ENCODE measurements at places on chromosomes 3 and 15.

- no peak for DNase-seq
Measured at GRCh38 chr3:24264011-24264410, 230.6 kb downstream of the THRB start.

GRCh38 chr3:49535971-49536874, 18.1 kb upstream of the BSN start:
- no peak for DNase-seq

DNA sequence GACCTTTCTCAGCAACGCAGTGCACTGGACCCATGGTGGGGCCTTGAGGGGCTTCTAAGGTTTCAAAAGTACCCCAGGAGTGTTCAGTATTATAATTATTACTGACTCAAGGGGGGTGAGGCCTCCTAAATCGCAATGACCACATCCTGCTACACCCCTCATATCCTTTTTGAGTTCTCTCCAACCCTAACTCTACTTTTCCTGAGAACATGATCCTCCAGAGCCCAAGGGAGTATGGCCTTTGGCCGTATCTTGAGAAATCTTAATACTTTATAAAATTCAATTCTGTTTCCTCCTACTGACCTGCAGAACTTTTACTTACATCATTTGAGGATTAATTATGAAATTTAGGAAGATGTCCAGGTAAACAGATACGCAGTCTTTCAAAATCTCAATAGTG, 30.4 kb upstream of the RARRES1 start:
- DNase-seq: no peak

DNA sequence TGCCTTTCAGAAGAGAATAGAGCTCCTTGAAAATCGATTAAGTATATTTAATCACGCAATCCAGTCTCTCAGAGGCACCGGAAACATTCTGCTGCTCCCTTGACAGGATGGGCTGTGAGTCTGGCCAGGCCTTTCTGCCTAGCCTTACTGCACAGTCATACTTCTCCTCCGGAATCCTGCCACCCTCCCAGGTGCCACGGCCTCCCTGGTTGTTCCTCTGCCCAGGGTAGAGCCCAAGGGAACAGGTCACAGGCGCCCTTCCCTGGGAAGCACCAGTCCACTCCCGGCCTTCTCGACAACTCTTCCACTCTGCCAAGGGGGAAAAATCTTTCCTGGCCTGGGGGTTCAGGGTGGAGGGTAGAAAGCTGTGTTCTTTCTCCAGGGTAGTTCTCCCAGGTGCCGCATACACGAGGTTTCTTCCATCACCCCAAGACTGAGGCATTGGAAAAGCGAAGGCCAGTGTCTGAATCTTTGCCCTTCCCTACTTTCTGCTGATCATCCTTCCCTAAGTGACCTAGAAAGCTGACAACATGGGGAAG, 17.4 kb upstream of the SYNM start:
- no peak for DNase-seq

DNA sequence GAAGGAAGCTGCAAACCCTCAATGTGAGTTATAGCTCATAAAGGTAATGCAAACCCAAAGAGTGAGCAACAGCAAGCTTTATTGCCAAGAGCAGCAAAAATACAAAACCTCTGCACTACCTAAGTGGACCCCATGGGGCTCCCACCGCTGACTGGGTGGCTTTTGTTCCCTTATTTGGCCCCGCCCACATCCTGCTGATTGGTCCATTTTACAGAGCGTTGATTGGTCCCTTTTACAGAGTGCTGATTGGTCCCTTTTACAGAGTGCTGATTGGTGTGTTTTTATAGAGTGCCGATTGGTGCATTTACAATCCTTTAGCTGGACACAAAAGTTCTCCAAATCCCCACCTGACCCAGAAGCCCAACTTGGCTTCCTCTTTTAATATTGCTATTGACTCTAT, 154.5 kb upstream of the NSMCE3 start:
- no peak for DNase-seq

GRCh38 chr15:69624155-69624520, 171.5 kb downstream of the RPLP1 start:
- DNase-seq: no peak

GRCh38 chr3:113231827-113232253, 20.5 kb downstream of the BOC start:
- peak; percentile 70 for DNase-seq

- no peak for DNase-seq
Measured at GRCh38 chr3:82084824-82085223, 323.4 kb upstream of the GBE1 start.

GRCh38 chr3:42070089-42070488, 21.1 kb upstream of the TRAK1 start:
- DNase-seq: no peak

DNA sequence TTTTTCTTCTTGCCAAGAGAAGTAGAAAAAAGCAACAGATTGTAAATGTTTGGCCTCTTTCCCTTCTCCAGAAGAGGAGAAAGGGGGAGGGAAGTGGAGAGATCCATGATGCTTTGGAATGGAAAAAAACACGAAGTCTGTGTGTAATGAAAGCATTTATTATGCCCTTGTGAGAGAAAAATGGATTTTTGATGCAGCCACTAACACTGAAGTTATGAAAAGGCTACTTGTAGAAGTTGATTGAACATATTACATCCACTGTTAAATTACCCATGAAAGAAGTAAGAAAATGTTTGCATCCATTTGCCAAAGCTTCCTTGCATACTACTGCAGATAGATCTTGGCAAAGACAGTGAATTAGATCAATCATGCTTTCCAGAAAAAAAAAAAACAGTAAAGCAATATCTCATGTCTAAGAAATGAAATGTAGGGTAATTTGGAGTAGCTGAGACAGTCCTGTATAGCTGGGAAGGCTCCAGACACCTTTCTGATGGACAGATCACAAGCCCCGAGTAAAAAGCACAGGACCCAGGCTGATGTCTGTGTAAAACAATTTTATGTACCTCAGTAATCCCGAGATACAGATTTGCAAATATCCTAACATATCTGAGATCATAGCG, 295.5 kb downstream of the PLOD2 start:
- peak; percentile 42 for DNase-seq

DNA sequence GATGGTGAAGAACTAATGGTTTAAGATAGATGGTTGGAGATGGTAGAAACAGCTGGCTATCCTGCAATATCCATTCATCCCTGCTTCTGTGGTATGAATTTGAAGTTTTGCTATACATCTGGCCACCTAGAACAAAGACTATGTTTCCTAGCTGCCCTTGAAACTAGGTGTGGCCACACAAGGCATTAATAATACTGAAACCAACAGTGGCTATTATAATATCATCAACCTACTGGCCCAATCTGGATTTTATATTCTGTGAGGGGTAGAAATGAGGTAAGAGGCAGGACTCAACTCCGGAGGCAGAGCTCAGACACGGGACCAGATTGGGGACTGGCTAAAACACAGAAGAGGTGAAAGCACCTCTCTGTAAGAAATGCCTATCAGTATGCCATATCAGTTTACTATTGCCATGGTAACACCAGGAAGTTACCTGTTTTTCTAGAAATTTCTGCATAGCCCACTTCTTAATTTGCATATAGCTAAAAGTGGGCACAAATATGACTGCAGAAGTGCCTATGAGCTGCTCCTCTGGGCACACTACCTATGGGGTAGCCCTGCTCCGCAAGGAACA, 8.4 kb downstream of the IFT80 start:
- no peak for DNase-seq

DNA sequence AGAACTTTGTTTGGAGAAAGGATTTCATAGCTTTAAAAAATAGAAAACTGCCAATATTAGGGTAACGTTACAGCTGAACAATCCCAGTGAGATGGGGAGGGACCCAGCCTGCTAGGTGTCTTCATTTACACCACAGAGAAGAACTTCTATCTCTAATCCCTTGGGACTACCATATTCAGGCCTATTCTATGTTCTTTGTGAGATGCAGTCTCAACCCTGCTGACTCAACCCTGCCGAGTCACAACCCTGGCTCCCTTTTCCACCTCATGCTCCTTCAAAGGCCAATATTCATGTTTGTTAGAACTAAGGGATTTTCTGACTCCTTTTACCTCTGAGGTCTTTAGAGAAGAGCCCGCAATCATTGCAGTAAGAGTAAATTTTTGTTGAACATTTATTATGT, 350.5 kb downstream of the EPHB1 start:
- no peak for DNase-seq

DNA sequence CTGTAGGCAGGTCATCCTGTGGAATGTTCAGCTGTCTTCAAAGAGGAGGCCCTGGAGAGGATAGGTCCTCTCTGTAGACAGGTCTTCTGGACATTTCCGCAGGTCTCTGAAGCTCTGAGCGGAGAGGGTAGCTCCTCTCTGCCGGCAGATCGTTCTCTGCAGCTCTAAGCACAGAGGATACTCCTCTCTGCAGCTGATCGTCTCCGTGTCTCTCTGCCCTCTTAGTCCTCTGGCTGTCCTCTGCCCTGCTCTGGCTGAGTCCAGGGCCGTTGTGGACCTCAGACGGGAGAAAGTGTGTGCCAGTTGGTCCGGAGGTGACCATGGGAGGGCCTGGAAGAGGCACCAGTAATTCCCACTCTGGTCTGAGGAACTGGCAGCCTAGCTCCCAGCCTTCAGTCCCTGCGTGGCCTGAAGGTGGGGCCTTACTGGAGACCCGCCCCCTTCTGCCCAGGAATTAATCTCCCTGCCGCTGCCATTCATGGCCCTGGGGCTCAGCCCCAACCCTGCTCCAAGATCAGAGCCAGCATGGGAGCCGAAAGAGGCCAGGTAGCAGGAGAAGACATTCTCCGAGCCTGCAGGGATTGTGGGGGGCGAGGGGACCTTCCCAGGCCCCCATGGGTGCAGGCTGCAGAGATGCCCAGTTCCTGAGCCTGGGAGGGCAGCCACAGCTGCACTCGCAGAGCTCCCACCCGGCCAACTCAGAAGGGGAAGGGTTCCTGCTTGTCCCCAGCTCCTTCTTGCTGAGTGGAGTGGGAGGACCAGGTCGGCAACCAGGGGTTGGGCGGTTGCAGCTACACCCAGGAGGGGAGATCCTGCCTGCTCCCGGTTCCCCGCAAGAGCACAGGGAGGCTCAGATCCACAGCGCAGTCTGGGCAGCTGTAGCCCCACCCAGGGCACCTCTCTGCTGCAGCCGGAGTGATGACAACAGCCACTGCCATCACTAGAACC, 488.7 kb downstream of the RSL24D1 start:
- no peak for DNase-seq

- no peak for DNase-seq
Measured at GRCh38 chr3:176208283-176208682, 989.0 kb downstream of the TBL1XR1 start.

GRCh38 chr3:37833302-37834186, 28.1 kb upstream of the CTDSPL start:
- no peak for DNase-seq

DNA sequence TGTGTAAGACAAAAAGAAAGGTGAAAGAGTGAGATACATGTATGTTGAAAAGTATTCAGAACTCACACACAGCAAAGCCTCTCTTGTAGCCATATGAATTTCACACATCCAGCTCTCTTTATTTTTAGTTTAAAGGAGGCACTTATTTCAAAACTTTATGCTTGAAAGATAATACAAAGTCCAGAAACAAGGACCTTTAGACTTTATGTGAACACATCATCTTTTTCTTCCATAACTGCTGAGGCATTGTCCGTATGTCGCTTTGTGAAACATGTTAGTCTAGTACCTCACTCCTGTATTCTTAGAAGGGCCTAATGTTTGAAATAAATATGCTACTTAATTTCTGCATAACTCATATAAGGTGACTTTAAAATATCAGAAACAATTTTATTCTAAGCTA, 763.4 kb downstream of the GBE1 start:
- no peak for DNase-seq

DNA sequence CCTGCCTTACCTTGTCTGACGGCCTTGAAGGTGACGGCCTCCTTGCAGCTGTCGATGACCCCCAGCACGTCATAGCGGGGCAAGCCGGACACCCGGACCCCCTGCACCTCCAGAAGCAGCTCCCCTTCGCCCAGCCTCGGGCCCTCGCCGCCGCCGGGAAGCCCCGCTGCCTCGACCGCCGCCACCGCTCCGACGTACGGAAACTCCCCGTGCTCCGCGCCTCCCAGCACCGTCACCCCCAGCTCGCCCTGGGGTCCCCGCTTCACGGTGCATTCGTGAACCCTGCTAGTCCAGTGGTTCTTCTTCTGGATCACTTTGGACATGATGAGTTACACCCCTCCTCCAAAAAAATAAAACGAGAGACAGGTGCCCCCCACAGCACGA, 740 bp downstream of the MAGI1 start:
- DNase-seq: no peak

- DNase-seq: peak; percentile 58
Measured at GRCh38 chr3:24591661-24592555, 97.3 kb upstream of the THRB start.

GRCh38 chr3:114850898-114851297, 296.2 kb downstream of the ZBTB20 start:
- no peak for DNase-seq

GRCh38 chr15:101115786-101116680, 135.8 kb downstream of the CHSY1 start:
- peak; percentile 55 for DNase-seq

DNA sequence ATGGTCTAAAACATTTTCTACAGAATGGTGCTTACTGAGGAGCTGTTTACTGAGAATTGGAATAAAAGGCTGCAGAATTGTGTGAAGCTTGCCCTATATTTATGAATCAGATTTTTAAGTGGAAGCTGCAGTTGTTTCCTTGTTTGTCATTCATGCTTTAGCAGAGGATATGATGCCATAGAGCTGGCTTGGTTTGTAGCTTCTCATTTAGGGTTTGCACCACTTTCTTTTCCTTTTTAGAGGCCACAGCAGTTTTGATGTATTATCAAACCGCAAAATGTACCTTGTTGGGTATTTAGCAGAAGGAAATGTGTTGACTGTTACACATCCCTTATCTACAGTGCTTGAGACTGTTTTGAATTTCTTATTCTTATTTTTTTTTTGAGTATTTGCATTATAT, 66.2 kb downstream of the RASA2 start:
- DNase-seq: no peak
